ENCODE measurements at places on chromosomes 12 and 14.

DNA sequence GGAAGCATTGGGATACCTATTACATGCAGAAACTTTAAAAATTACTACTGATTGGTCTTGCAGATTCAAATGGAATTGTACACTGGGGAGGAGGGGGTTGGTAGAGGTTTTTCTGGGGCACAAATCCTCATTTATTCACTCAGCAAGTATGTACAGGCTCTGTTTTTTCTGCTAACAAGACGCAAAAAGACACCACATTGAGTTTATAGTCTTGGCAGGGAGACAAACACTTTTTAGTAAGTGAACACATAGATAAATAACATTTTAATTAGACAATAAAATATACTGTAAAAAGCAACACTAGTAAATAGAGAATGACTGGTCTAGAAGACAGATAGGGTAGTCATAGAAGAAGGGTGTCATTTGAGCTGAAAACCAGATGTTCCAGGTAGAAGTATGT is 23.8 kb downstream of the GLIPR1L2 start:
- DNase-seq, result no peak

GRCh38 chr14:34685819-34686428 is 28.5 kb downstream of the CFL2 start:
- no peak for DNase-seq

DNA sequence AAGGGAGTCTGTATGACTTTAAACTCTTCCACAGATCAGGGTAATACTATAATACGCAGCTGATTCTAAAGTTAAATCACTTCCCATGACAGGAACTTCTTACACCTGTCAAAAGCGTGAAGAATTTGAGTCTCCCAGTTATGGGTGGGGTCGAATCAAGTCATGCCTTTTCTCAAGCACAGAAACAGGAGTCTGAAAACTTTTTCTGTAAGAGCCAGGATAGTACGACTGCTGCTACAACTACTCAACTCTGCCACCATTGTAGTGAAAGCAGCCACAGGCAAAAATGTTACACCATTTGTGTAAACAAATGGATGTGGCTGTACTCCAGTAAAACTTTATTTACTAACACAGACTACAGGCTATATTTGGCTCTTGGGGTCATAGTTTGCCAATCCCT is 90.3 kb downstream of the DUSP6 start:
- no peak for DNase-seq

DNA sequence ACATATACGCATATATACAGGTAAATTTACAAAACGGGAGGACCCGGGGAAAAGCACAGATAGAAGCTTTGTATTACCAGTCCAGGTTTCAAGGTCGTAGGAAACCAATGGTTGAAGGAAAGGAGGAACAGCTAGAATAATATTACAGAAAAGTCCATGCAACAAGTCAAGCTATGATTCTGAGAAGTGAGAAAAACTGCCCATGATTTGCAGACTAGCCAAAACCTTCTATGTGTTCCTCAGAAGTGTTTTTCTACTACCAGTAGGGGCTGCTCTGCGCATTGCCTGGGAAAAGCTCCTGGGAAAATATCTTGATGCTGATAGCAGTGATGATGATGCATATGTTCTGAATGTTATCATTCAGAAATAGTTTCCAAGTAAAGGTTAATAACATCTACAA is 2.2 kb downstream of the PDZRN4 start:
- DNase-seq, result no peak

DNA sequence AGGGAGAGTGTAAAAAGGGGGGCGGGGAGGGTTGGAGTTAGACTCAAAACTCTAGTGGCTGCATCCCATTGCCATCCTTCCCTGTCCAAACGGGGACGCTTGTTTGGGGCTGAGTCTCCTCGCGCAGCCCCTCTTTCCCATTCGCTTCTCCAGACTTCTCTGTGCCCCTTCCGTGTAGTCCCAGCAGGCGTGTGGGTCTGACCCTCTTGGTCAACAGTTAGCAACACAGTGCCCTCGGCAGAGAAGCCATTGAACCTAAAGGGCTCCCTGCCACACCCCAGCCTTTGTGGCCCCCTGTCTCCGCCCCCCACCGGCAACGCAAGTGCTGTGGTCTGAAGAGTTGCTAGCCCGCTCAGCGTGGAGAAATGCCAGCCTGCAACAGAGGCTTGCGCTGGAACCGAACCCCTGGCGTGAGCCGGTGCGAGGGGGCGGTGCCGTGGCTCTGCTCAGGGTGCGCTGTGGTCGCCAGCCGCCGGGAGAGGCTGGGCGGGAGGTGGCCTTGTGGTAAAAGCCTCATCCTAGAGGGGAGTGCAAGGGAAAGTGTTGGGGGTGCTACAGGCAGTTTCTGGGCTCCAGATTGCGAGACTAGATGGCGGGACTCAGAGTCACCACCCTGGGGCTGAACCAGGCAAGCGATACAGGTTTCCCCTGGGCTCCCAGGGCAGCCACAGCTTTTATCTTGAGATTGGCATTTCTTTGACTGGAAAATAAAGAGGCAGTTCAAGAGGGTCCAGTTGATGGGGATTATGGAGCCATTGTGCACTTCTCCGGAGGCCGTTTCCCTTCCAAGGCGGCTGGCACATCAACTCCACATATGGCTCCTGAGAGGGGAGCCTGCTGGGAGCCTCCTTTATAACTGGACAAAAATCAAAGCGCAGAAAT is 2.1 kb downstream of the PLXNC1 start:
- peak; percentile 75 for DNase-seq

DNA sequence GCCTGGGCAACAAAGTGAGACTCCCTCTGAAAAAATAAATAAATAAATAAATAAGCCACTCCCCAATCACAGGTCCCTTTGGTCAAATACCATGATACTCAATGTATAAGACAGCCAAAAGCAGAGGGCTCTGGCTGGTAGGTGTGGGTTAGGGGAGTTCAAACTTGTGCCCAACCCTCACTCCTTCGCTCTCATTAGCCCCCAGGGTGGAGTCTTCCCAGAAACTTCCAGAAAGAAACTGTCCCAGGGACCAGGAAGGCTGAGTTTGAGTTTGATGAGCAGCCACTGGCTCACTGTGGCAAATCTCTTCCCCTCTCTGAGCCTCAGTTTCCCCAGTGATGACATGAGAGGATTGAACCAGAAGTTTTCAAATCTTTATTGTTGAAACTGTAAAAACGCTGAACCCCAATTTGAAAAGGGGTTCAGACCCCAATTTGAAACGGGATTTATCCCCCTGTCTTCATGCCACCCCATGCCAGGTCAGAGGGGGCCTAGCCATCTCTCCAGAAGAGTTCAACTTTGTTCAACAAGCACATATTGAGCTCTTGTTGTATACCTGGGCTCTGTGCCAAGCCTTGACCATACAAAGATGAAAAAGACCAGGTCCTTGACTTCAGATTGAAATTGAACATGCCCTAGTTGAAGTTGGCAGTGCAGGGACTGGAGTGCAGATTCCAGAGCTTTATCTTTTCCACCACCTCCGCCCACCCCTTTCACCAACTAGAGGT is 9.1 kb upstream of the FAM222A start:
- no peak for DNase-seq

- DNase-seq, result no peak
Measured at GRCh38 chr14:89746654-89747053, 207.9 kb downstream of the EFCAB11 start.

DNA sequence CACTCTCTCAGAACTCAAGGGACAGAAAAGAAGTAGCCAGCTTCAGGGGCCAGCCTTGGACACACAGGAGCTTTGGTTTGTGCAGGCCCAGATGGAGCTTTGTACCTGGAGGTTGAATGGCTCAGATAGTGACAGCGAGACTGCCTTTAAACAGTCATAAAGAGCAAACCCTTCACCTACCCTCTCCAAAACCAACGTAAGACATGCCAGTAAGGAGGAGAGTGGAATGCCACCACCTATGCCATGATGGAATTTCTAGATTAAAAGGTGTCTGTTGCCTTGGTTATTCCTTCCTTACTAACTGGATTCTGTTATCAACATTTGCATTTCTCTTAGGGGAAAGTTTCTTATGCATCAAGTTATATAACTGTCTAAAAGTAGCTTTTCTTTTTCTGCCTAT is 98.1 kb downstream of the EML1 start:
- no peak for DNase-seq

- no peak for DNase-seq
Measured at GRCh38 chr14:36844443-36845195, 183.0 kb downstream of the PAX9 start.

All from GM06990 (cell line).